Esophagus squamous epithelium (tissue), 5 donors: ENCODE measurements at places on chromosomes 11 and 22.

DNA sequence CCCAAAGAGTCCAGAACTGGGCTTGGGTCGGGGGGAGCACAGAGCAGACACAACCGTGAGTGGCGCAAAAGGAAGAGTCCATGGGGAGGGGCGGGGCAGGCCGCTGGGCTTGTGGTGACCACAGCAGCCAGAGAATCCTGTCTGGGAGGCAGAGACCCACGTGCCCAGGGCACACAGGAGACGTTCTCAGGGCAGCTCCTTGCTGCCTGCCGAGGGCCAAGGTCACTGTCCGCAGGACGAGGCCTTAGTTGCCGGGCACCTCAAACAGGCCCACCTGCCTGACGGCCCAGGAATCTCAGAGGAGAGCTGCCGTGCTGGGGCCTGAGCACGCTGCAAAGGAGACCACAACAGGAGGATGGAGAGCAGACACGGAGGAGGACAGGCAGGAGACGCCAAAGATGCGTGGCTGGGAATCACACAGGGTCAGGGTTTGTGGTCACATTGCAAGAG, 87.8 kb downstream of the MYEOV start:
- DNase-seq, result no peak

- no peak for DNase-seq
Observed at GRCh38 chr22:17057959-17058814, 26.6 kb upstream of the IL17RA start.

GRCh38 chr11:124724979-124725718, 14.6 kb upstream of the NRGN start:
- no peak for DNase-seq

GRCh38 chr11:90321018-90321417, 98.2 kb upstream of the CHORDC1 start:
- DNase-seq, result no peak

DNA sequence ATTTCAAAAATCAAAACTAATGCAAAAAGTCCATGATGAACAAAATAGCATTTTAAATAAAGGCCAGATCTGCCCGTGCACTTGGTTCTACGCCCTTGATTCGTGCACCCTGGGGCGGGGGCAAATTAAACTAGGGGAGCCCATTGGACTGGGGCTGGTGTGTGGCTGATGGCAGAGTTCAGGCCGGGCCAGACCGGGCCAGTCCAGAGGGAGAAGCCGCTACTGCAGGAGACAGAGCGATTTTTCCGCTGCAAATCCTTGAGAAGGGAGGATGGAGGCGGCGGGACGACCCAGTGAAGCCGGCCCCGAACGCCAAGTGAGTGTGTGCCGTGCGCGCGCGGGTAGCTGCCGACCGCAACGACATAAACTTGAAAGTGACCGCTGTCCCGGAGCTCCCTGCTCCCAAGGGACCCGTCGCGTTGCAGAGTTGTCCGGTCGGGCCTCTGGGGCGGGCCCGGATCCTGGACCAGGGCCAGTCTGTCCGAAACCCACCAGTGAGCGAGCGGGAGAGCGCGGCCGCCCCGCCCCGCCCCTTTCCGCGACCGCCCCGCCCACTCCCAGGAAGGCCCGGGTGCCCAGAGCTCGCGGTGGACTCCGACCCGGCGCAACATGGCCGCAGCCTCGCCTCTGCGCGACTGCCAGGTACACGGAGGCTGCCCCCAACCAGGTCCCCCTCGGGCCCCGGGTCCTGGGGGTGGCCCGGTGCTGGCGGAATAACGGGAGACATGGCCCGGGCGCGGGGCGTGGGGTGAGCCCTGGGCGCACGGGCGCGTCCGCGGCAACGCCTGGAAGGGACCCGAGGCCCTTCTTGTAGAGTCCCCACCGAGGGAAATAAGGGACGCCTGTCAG, at the start of gene TTC38:
Gene TTC38 (plus strand): TSS at position 578 of the 849 bp plus-strand sequence. CDS start 32 bp downstream, at position 610.
- no peak for DNase-seq

DNA sequence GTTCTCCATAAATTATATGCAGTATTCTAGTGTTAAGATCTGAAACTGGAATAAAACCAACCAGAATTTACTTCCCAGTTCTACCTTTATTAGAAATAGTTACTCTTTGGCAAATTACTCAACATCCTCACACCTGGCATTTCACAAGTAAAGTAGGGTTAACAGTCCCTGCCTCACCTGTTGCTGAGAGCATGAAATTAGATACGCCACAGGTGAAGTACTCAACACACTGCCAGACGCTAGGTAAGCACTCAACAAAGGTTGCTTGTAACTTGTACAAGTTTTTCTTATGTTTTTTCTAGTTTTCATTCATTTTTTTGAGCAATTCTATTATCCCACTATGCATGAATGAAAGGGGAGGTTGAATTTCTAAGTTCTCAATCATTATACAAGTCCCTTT, 267.6 kb upstream of the ARHGAP42 start:
- DNase-seq, result no peak

GRCh38 chr11:60469723-60470122, 14.1 kb downstream of the MS4A1 start:
- DNase-seq, result no peak

DNA sequence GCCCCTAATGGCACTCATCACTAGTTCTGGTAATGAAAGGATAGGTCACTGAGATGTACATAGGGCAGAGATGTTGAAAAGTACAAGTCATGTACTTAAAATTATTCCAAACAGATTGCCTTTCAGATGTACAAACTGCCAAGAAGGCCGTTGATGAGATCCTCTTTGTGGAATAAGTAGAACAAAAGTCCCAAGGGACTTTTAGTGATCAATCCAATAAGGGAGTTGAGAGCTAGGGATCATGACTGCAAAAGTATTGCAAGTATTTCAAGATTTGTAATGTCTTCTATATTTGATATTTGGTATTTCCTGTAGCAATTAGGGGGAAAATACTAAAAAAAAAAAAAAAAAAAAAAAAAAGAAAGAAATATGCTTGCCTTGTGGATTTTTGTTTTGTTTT, 82.2 kb downstream of the ATG16L2 start:
- no peak for DNase-seq

DNA sequence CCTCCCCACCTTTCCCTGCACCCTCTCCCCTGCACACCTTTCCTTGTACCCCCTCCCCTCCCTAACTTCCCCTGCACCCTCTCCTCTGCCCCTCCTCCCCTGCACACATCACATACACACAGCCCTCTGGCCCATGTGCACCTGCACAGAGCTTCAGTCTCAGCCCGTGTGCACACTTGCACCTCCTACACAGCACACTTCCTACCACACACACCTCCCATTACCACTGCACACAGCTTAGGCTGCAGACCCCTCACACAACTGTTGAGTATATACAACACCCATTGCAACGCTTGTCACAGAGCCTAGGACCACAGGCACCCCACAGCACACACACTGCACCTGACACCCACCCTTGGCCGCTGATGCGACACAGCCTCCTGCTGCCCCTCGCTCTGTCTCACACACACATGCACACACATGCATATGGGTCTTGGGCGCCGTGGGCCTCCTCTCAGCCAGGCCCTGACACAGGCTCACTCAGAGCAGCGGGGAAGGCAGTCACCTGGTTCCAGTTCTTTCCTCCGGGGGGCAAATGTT, 411 bp downstream of the SIGIRR start:
- no peak for DNase-seq

DNA sequence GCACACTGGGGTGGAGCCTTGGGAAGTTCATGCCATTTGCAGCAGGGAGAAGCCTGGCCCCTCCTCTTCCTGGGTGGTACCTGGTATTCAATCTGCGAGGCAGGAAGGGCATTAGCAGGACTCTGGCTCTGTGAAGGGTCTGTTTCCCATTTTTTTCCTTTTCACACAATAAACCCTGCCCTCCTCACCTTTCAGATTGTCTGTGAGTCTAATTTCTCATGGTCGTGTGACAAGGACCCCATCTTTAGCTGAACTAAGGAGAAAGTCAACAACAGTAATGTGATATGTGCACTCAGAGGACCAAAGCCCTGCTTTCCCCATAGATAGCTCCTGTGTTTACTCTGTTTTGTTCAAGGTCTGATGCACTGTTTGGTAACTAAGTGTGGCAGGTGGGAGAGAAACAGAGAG, 26.6 kb upstream of the CASP4 start:
- no peak for DNase-seq

- DNase-seq, result no peak
Observed at GRCh38 chr22:46593996-46594946, 25.9 kb upstream of the GRAMD4 start.

DNA sequence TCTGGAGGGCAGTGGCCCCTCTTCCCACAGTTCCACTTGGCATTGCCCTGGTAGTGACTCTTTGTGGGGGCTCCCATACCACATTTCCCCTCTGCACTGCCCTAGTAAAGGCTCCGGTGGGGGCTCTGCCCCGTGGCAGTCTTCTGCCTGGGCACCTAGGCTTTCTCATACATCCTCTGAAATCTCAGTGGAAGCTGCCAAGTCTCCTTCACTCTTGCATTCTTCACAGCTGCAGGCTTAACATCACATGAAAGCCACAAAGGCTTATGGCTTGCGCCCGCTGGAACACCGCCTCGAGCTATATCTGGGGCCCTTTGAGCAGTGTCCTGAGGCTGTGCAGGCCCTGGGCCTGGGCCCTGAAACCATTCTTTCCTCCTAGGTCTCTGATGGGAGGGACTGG, 25.3 kb downstream of the PLEKHB1 start:
- DNase-seq, result no peak

DNA sequence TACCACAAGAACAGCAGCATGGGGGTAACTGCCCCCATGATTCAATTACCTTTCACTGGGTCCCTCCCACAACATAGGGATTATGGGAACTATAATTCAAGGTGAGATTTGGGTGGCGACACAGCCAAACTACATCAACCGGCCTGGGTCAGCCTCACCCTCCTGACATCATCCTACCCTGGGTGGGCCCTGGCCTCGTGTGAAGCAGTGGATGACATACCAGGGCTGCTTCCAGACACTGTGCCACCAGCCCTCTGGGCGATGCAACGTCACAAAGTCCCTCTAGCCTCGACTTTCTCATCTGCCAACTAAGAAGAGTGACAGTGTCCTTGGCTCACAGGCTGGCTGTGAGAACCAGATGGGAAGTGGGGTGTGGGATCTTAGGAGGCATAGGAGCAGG, 8.7 kb upstream of the TPCN2 start:
- no peak for DNase-seq
